Stimulated activated CD8-positive, alpha-beta memory T cell treated with anti-CD3 and anti-CD28 coated beads, Interleukin-2, amount 100 ng/mL, for 48 hours (primary cell): ENCODE measurements at places on chromosomes 4 and X.

DNA sequence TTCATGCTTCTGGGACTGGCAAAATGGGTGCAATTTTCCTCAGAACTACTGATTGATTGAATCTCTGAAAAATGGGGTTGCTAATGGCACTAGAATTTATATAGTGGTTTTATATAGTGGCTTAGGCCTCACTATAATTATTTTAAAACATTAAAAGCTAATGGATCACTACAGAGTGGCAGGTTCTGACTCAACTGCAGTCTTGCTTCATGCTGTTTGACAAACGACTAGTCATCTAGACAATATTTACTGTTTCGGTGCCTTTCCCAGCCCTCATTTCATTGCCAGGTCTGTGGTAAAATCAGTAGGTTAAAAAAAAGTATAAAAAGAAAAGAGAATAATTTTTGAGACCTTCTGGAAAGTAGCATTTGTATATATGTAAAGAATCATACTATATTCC, 352.8 kb upstream of the ATOH1 start:
- no peak for DNase-seq

DNA sequence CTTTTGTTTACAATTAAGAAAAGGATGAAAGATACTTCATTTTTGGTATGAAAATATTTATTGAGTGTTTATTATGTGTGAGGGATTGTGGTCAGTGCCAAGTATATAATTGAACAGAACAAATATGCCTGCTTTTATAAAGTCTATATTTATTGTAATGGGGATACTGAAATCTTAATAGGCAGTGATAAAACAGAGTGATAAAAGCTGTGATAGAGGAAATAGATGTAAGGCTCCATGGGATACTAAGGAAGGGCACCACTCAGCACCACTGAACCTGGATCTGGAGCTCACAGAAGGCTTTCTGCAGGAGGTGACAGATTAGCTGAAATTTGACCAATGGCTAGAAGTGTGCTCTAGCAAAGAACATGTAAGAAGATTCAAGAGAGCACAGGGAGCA, 263.5 kb downstream of the C4orf33 start:
- DNase-seq: no peak

DNA sequence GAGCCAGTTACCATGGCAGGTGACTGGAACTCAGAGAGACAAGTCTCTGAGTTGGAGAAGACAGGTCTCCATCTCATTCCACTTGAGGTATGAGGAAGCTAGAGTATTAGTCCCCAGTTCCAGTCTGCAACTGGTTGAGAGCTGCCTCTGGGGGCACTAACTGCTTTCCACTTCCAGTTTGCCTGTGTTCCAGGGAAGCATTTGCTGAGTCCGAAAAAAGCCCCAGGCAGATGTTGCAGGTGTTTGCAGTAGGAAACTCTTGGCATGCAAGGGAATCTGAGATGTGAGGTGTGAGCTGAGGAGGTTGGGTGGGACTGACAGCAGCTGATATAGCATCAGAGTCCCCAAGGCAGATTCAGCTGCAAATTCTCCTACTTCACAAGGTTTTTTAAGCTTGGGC, 272.2 kb upstream of the CASK start:
- DNase-seq: no peak

- no peak for DNase-seq
These were observed 632.2 kb downstream of the SPOCK3 start for GRCh38 chr4:166602068-166602467.

DNA sequence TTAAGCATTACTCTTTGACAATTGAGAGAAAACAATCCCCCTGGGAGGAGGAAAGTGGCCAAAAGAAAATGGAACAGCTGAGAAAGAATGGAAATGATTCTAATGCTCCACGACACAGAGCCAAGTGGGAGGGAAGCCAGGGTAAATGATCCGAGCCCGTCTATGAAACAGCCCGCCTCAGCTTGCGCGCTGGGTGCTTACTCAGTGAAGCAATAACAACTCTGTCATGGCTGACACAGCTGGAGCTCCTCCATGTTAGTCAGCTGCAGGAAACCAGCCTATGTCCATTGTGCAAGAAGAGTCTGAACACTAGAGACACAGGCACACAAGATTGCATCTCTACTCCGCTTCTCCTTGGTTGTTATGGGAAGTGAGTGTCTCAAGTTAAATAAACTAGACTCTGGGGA, 19.3 kb downstream of the NOA1 start:
- DNase-seq: no peak

- DNase-seq: no peak
These were observed 27.2 kb downstream of the BST1 start for GRCh38 chr4:15729910-15730533.

GRCh38 chr4:145774473-145774872, 94.5 kb downstream of the C4orf51 start:
- no peak for DNase-seq

DNA sequence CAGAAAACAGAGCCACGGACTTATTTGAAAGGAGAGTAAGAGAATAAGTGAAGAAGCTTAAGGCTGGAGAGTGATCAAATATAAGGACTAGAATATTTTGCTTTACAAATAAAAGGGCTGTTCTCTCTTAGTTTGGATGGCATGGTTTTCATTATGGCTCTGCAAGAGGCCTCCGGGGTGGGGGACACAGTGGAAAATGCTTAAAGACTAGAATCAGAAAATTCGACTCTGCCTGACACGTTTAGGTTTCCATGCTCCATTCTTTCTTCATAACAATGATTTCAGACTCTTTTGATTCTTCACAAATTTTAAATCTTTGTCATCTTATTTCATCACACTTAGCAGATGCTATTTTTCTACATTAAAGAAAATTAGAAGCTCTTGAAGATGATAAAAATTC, 632.4 kb upstream of the BOD1L1 start:
- DNase-seq: no peak

DNA sequence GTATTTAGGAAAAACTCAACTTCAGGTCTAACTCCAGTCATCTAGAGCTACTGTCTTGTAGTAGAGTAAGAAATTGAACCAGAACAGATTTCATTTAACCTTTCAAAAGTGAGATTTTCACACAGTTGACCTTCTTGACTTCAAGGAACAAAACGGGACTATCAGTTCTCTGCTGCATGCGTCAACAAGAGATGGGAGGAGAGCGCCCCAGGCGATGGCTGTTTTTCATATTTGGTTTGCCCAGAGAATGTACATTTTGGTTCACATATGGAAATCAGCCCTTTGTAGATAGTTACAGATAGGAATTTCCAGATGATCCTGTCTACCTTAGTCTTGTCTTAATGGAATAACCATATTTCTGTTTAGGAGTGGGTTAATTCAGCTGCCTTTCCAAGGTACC, 158.1 kb downstream of the POLA1 start:
- DNase-seq: no peak

GRCh38 chr4:161186750-161187149, 977.0 kb downstream of the FSTL5 start:
- no peak for DNase-seq

DNA sequence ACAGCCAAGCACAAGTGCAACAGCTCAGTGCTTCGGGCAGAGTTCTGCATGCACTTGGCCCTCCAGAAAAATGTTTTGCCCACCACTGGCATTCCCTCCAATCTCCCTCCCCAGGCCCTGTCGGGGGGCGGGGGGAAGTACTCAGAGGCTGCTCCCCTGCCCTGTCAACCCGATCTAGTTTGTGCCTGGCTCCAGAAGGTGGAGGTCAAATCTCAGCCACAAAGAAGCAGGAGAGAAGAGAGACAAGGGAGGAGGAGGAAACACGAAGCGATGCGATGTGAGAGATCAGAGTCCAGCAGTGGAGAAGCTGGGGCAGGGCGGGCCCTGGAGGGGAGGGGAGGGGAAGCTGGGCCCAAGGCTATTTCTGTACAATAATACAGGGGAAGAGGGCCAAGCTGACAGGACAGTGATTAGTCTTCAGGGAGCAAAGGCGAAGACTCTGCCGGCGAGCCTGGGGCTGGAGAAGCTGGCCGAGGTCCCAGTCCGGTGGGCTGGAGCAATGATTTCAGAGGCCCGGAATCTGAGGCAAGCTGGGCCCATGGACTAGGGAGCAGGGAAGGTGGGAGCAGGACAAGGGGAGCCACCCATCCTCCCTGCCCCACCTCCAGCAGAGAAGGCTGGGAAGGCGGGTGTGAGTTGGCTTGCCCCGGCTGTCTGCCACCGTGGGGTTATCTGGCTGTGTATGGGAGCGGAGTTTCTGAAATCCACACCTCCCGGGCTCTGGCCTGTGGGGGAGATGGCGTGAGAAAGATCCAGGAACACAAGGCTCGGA, 167.1 kb downstream of the EFNB1 start:
- DNase-seq: no peak

DNA sequence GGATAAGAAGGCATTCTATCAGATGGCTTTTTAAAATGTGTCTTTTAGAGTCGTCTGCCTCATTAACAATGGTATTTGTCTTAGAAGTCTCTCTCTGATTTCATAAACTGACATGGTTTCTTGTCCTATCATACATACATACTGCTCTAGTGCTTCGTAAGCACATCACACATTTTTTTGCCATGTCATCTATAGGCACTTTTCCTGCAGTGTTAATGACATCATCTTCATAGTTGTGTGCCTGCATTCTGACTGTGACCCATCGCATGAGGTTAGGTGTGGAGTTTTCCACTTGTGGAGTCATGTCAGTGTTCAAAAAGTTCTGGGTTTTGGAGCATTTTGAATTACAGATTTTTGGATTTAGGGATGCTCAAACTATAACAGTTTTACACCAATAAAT, 361.6 kb upstream of the SPOCK3 start:
- DNase-seq: no peak

DNA sequence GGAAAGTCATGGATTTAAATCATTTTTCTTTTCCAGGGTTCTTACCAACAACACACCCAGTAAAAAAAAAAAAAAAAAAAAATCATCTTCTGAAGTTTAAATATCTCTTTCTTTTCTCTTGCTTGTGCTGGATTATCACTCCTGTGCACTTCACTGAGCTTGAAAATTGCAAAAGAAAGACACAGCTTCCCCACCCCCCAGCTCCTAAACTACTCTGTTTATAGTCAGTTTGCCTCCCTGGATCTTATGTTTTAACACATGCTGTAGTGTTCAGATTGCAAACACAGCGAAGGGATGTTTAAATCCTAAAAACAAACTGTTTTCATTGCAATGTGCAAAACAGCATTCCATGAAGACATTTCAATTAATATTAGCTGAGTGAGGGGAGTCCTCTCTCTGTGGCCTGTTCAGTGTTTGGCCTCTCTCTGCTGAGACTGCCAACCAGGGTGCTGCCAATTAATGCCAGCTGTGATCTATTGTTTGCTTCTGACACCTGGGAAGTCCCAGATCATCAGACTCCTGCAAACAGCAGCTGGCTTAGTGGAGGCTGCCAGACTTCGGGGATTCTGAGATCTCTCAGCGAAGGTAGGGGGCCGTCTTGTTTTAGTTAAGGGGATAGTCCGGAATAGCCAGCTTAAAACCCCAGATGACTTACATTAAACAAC, 171.1 kb upstream of the PITX2 start:
- no peak for DNase-seq

- no peak for DNase-seq
These were observed 23.3 kb downstream of the HOPX start for GRCh38 chr4:56657818-56658217.

- no peak for DNase-seq
These were observed 278.6 kb upstream of the DIPK2B start for GRCh38 chrX:45479196-45479834.

GRCh38 chrX:135984791-135985156, 461 bp upstream of the SLC9A6 start:
- no peak for DNase-seq

DNA sequence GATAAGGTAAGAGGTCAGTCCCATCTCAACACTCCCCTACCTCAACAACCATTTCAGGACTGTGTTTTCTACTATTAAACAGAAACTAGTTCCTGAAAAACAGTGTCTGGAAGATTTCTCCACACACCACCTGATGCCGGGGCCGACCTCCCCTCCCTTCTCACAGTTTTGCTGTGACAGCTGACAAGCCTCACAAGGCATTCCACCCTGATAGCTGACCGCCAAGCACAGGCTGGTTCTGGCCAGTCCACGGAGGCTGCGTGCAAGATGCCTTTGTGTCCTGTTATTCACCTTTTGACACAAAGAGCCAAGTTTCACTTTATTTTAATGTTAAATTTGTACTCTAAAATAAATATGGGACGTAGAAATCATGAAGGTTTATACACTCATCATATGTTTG, 758.6 kb downstream of the PDHA2 start:
- DNase-seq: no peak

- DNase-seq: no peak
These were observed 54.0 kb upstream of the EGFL6 start for GRCh38 chrX:13515211-13515930.

DNA sequence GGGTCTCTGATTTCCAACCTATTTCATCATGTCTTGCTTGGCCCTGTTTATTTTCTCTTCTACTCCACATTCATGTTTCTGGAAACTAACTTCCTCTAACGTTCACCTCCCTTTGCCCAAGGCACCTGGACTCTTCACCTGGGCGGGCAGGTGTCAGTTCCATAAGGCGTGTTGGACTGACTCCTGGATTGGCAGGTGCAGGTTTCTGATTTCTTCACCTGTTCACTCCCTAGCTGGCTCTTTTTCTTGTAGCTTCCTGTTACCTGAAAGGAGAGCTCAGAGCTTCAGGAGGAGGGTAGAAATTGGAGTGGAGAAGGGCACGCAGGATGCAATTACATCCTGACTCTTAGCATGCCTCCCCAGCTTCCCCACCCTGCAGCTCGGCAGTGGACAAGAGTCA, 350.8 kb upstream of the KLF3 start:
- DNase-seq: no peak

- no peak for DNase-seq
These were observed 553.9 kb downstream of the INPP4B start for GRCh38 chr4:142292231-142292630.

DNA sequence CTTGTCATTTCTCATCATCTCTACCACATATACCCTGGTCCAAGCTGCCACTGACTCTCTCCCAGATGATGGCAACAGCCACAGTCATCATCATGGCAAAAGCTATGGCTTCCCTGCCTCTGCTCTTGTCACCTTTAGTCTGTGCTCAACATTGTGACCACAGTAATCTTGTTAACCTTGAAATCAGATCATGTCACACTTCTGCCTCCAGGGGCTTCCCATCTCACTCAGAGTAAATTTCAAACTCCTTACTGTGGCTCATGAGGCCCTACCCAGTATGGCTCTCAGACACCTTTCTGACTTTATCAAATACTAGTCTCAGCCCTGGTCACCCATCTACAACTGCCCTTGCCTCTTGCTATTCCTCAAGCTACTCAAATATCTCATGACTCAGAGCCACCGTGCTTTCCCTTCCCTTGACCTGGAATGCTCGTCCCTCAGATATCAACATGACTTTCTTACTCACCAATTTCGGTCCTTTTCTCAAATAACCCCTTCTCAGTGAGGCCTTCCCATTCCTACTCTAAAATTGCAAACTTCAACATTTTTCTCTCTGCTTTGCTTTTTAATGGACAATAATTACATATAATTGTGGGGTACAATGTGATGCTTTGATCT, 41.1 kb upstream of the STIM2 start:
- DNase-seq: no peak

GRCh38 chr4:143163614-143164013, 21.1 kb upstream of the USP38 start:
- no peak for DNase-seq

- no peak for DNase-seq
These were observed 69.8 kb downstream of the TMEM131L start for GRCh38 chr4:153535772-153536513.

GRCh38 chr4:84319124-84319523, 180.0 kb downstream of the NKX6-1 start:
- no peak for DNase-seq

GRCh38 chr4:83356899-83357661, 22.4 kb upstream of the HPSE start:
- no peak for DNase-seq
